Left lobe of liver (tissue), 2 donors: ENCODE measurements at places on chromosomes 7 and 10. TPM values are rescaled to one million over a fixed set of nuclear protein-coding genes. Genes with fewer than 3 reads are reported as not detected.
A peak's percentile ranks its signal among the peaks of the same experiment; 100 is the strongest.

ADCYAP1R1 gene
- 0.65 TPM for total RNA-seq

OPN1SW gene
- not detected for total RNA-seq

USP6NL gene
- total RNA-seq: 9.0 TPM

MYL10 gene
- total RNA-seq: not detected

SORCS1 gene
- total RNA-seq: 0.10 TPM

SFTPA1 gene
- total RNA-seq: 4.6 TPM

HTR5A gene
- total RNA-seq: not detected

RARRES2 gene
- 852 TPM for total RNA-seq

EIF4EBP2 gene
- 59.2 TPM for total RNA-seq

DNA sequence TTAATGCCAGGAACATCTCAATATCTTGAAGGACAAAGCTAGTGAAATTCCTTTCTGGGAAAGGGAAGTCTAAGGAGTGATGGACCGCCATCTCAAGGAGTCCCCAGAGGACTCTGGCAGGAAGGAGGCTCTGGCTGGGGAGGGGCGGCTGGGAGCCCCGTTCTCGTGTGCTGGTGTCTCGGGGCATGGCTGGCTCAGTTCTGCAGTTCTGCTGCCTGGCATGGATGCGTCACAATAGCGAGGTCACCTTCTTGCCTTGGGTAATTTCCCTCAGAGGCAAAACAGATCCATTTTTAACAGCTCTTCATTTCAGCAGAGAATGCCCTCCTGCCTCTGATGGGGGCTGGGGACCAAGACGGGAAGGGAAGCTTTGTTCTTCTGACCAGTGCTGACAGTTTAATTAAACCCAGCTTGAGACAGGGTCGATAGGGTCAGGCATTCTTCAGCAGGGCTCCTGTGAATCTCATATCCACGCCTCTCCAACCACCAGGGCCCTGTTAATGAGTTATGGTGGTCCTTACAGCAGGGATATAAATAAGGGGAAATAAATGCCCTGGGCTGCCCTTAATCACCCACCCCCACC is 35.7 kb downstream of the SLIT1 start:
- DNase-seq: no peak

DNA sequence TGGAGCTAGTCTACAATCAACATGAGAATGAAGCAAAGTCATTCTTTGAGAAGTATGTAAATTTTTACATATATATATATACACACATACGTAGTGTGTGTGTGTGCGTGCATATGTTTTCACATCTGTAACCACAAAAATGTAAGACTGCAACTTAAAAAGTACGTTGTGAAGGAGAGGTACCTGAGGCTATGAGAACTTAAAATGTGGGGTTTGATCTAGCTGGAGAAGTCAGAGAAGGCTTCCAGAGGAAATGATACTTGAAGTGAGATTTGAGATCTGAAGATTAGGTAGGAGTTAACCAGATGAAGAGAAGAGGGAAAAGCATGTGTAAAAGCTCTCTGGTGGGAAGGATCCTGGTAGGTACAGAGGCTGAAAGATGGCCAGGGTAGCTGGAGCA is 5.8 kb downstream of the TAF5 start:
- DNase-seq: no peak

GRCh38 chr7:103134836-103135554 is 13.9 kb downstream of the NAPEPLD start:
- DNase-seq: no peak

DNA sequence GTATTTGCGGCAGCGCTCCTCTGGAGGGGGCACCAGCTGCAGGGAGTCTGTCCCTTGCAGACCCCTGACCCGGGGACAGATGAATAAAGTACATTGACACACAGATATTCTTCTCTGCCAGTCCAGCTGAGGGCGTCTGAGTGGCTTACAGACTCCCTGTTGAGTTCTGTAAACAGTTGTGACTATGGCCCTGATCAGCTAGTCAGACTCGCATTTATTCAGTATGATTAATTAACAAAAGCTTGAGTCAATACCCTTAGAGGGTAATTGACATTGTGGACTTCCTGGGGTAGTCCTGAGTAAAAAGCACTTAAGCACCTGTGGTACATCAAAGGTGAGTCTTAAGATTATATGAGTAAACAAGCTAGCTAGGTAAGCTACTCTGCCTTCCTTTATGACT is 21.0 kb downstream of the ANKRD30A start:
- DNase-seq: no peak

DNA sequence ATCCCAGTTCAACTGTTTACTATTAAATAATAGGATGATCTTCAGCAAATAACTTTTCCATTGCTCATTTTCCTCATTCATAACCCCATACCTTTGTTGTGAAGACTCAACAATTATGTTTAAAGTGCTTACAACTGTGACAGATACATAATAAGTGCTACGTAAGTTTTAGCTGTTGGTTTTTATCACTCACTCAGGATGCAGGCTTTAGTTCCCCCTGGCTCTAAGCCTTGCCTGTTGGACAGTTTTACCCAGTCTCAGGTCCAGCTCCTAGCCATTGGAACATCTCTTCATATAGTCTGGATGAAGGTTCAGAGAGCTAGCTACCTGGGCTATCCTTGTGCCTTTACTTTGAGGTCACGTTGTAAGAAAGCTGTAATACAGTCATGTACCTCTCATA is 353.2 kb downstream of the CRPPA start:
- DNase-seq: no peak

DNA sequence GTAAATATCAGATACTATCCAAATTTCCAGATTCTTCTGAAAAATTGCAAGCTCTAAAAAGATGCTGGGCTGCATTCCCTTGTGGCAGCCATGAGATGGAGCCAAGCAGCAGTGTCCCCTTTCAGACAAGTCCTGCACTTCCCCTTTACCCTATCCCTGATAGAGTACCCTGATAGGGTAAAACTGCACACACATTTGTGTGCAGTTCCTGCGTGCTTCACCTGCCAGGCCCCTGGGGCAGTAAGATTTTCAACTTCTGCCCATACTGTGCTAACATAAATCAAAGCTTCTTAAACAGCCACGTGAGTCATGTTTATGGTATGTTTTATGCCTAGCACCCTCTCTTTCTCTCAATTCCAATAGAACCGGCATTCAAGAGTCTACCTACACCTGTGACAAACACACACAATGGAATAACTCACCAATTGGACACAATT is 52.2 kb downstream of the IFIT5 start:
- no peak for DNase-seq

DNA sequence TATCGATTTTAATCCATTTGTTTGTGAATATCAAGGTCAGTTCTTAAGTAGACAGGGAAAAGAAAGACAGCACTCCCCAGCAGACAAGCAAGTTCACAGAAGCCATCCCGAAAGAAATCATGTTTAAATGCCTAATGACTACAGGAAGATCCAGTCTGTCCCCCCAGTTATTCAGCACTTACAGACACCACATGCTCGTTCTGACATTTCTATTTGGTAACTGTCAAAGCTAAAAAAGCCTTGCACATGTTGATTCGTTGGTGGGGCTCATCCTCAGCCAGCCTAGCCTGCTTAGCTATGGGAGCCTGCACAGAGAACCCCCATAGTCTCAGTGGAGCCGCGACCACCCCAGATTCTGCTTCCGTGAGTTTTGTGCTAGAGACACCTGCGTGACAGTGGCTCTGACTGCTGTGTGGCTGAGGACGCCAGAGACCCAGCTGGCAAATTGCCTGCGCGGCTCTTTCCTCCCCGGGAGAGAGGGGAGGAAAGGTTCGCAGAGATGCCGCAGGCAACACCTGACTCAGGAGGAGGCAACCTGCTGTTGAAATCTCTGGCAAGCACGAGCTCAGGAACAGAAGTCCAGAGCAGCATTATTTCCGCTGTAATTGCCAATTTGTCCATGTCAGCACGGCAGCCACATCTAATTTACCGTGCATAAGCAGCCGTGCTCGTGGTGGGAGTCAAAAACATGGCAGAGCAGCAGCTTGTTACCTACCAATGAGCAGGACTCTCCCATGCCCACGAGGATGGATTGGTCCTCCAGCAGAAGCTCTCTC is 194.2 kb downstream of the GPAM start:
- no peak for DNase-seq

- DNase-seq: no peak
Measured at GRCh38 chr7:81707196-81707595, 62.7 kb downstream of the HGF start.

GRCh38 chr10:88322324-88323063 is 260.6 kb downstream of the RNLS start:
- no peak for DNase-seq

GRCh38 chr10:119441921-119442757 is 100.4 kb downstream of the RGS10 start:
- no peak for DNase-seq

- no peak for DNase-seq
Measured at GRCh38 chr10:112177247-112177646, 6.3 kb downstream of the GPAM start.

- no peak for DNase-seq
Measured at GRCh38 chr7:83782628-83783027, 133.7 kb upstream of the SEMA3E start.

GRCh38 chr10:35579726-35580422 is 25.3 kb upstream of the GJD4 start:
- no peak for DNase-seq

DNA sequence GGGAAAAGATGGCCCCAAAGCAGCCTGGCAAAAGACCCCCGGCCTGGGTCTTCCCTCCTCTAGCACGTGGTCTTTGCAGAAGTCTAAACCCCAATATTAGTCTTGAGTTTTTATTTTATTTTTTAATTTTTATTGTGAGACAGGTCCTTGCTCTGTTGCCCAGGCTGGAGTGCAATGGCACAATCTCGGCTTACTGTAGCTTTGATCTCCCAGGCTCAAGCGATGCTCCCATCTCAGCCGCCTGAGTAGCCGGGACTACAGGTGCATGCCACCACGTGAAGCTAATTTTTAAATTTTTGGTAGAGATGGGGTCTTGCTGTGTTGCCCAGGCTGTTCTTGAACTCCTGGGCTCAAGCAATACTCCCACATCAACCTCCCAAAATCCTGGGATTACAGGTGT is 40.3 kb upstream of the MXI1 start:
- no peak for DNase-seq

- DNase-seq: no peak
Measured at GRCh38 chr7:116543664-116544063, 18.8 kb downstream of the CAV1 start.

DNA sequence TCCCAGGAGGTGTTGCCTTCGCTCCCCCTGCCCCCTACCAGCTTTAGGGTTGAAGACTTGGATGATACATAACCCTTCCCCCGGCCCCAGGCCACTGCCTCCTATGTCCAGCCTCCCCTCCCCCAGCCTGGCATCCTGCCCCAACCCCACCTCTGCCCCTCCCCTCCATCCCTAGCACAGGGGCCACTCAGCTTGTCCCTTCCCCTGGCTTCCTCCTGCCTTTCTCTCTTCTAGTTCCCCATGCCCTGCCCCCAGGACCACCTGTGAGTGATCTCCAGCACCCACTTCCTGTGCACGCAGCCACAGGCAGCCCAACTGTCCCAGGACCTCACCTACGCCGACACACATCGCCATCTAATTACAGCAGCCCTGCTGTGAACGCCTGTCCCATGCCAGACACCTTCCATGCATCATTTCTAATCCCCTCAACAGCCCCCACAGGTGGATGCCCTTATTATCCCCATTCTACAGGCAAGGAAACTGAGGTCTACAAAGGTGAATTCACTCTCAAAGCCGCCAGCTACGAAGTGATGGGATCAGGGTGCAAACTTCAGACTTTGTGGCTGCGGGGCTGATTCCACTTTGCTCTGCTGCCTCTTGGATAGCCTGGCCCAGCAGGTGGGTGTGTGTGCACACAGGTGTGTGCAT is 82.4 kb upstream of the CHST15 start:
- peak; percentile 27 for DNase-seq

GRCh38 chr7:141012696-141013344 is 1.9 kb downstream of the MRPS33 start:
- DNase-seq: no peak
